ENCODE measurements at places on chromosomes 11 and 22.

DNA sequence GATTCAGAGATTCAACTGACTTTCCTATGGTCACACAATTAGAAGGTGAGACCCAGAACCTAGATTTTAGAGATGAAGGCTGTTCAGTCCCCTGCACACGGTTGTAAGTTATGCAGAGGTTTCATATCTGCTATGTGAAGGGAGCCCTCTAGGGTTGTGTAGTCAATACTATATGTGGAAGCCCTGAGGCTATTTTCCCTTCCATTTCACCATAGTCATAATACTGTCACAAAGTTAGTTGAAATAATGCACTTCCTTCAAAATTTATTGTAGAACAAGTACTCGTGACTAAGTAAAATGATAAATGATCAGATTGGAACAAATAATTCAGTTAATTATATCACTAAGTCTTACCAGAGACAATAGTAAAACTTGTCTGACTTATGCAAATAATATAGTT, 48.8 kb downstream of the ENDOD1 start:
- DNase-seq, result no peak

- DNase-seq, result no peak
Observed at GRCh38 chr11:69721745-69722144, 17.9 kb upstream of the FGF19 start.

GRCh38 chr22:42367980-42368378, 64.2 kb downstream of the NFAM1 start:
- no peak for DNase-seq

DNA sequence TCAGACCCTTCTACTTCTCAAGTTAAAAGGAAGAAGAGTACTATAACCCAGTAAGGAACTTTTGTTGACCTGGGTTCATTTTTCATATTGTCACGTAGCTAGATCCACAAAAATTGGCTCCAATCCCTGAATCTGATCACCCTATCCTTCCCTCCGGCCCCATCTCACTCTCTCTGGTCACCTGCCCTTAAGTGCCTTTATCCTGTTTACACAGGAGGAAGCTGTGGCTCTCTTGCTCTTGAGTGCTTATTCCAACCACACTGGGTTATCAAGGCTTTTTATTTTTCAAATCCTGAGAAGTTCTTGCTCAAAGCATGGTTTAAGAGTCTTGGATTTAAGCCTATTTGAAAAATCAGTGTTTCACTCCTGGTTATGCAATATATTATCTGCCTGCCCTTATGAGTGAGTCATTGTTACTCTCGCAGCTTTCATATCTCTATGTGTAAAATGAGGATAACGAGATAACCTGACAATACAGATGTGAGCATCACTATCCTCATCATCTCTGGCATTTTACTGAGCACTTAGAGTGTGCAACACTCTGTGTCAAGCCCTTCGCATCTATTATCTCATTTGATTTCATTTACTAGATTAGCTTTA, 293.9 kb downstream of the GUCY1A2 start:
- DNase-seq, result no peak

DNA sequence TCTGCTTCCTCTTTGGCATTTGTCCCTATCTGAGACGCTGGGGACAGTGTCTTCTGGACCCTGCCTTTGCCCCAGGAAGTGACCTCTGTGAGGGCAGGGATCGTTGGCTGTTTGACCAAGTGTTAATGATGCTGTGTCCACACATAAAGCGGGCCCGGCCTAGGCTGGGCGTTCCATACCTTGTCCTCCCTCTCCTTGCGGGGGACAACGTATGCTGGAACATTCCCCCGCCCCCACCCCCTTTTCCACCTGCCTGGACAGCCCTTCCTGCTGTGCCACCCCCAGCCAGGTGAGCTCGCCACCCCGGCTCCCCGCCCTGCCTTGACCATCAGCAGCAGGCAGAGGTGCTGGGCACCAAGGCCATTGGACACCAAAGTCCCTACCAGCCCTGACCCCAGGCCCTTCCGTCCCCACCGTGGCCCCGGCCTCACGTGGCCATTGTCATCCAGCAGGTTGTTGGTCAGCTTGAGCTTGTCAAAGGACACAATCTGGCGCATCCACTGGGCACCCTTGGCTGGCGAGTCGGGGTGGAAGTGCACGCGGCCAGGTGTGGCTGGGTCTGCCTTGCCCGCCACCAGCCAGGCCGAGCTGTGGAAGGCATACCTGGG, 4.1 kb upstream of the NUDT8 start:
- no peak for DNase-seq

DNA sequence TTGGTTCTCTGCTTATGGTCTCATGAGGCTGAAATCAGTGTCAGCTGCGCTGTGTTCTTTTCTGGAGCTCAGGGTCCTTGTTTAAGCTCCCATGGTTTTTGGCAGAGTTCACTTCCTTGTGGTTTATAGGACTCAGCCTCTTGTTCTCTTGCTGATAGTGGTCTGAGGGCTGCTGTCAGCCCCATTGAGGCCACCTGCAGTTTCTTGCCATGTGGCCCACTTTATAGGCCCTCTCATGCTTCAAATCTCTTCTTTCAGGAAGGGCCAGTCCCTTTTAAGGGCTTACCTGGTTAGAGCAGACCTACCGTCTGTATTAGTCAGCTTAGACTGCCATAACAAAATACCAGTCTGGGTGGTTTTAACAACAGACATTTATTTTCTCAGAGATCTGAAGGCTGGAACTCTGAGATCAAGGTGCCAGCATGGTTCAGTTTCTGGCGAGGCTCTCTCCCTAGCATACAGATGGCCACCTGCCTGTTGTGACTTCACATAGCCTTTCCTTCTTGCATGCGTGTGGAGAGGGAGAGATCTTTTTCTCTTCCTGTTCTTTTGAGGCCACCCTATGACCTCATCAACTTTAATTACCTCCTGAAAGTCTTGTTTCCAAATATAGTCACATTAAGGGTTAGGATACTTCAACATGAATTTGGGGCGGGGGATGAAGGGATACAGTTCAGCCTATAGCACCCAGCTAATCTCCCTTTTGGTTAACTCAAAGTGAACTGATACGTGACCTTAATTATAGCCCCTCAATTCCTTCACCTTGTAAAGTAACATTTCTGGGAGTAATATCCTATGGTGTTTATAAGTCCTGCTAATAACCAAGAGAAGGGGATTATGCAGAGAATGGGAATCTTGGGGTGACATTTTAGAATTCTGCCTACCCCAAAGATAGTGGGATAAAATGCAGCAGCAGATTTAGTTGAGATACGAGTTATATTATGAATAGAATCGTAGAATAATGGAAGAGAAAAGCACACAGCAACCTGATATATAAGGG, 131.8 kb downstream of the UVRAG start:
- no peak for DNase-seq

DNA sequence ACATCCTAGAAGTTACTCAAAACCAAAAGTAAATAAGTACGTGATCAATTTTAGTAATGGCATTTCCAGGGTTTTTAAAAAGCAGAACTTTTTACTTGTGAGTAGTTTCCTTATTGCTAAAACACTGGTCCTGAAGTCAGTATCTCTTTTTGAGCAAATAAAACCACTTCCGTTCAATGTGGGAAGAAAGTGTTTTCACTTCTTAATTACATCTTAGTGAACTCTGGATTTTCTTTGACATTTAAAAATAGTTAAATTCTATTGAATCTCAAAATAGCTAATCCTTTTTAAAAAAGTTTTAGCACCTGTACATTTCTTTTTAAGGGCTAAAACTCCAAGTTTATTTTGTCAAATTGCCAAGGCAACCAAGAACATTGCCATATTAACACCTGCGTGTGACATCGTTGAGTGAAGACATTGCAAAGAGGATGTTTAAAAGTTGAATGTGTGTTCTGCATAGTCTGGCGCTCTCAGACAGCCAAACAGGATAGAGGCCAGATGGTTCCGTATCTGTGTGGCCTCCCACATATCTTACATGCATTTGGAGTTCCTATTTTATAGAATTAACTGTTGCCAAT, 17.2 kb upstream of the OR5B21 start:
- DNase-seq, result no peak

DNA sequence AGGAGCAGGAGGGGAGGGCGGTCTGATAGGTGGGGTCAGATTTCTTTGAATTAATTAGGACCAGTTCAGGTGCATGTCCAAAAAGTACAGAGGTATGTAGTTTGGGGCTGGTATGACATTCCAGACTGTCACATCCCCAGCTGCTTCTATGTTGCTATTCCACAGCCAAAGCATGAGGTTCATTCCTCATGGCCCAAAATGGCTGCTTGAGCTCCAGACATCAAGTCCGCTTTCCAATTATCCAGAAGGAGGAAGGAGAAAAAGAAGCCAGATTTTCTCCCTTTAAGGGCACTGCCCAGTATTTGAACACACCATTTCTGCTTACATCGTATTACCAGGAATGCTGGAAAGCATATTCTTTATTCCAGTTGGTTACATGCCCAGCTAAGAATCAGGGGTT, 58.0 kb upstream of the CD82 start:
- no peak for DNase-seq

DNA sequence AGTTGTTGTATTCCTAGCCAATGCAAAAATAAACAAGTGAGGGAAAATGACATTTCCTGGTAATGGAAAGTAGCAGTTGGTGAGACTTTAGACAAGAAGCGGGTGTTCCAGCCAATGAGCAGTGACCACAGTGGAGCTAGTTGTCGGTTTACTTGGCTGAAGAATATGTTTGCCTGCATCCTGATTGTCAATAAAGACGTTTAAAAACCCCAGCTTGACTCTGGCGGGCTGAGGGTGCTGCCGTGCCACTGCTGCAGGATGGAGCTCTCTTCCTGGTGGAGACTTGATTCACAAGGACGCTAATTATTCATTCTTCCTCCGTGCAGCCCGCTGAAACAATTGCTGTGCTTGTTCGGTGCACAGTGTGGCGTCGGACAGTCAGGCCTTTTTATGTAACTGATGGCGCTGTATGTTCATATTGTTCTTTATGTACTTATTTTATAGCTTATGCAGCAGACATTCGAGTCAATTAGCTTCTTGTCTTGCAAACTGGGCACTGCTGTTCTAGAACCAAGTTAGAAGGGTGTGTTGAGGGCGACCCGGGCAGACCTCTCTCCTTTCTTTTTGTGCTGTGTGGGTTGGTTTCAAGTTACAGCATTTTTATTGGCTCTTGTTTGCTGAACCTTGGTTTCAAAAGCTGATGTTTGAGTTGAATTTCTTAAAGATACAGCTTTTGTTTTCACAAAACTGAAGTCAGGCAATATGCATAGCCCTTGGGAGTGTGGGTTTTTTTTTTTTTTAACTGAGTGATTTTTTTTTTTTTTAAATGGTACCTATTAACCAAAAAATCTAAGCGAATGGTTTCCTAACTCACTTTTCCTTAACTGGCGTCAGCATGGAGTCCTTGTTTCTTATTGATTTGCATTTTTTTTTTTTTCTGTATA, 153.9 kb downstream of the TEAD1 start:
- DNase-seq, result no peak

DNA sequence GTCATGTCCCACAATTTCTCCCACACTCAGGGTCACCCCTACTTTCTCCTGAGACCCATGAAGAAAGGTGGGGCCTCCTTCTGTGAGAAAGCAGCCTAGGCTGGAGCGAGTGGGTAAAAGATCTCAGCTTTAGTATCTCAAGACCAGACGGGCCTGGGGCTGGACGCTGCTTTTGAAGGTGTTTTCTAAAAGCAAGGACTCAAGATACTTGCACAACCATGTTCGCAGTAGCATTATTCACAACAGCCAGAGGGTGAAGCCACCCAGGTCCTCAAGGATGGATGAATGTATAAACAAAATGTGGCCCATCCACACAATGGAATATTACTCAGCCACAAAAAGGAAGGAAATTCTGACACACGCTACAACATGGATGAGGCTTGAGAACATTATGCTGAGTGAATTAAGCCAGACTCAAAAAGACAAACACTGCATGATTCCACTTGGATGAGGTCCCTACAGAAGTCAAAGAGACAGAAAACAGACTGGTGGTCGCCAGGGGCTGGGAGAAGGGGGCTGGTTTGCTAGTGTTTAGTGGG, 10.6 kb downstream of the SHANK2 start:
- DNase-seq, result no peak

GRCh38 chr22:44664149-44664548, 37.9 kb upstream of the PRR5 start:
- DNase-seq, result no peak

GRCh38 chr11:97965849-97966646, 1054.7 kb upstream of the CNTN5 start:
- DNase-seq, result no peak

DNA sequence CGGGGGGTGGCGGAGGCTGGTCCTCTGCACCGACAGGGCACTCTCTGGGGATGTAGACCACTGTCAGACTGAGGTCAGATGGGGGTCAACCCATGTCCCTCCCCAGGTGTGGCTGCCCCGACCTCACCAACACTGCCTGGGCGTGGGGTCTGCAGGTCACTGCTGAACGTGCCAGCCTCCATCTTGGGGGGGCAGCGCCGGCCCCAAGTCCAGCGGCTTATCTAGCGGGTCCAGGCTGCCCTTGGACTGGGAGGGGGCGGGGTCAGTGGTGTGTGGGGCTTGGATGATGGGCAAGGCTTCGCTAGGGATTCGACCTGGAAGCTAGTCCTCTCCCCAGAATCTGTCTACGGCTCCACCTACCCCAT, 178.2 kb downstream of the IGLL1 start:
- no peak for DNase-seq

DNA sequence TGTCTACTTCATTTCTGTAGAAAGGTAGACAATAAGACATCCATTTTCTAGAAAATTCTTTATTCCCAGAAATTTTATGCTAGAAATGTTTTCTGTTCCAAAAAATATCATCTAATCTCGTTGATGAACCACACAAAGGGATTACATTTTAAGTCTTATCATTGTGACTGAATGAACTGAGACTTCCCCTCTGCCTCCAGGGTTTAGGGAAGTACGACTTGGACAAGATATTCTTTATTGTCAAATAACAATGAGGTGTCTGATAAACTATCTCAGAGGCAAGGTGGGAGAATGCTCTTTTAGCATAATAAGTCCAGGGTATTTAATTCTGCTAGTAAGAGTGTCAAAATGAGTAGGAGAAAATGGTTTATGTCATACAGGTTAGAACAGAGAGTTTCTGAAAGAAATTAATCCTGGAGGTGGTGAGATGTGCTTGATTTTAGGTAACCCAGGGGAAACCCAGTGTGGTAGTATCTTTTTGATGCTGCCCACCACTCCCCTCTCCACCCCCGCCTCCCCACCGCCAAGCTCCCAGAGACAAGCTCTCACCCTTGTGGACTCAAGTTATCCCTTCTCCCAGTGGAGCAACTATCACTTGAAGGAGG, 100.6 kb downstream of the CD44 start:
- DNase-seq, result no peak

- DNase-seq, result no peak
Observed at GRCh38 chr11:75077316-75077715, 19.4 kb downstream of the OR2AT4 start.

DNA sequence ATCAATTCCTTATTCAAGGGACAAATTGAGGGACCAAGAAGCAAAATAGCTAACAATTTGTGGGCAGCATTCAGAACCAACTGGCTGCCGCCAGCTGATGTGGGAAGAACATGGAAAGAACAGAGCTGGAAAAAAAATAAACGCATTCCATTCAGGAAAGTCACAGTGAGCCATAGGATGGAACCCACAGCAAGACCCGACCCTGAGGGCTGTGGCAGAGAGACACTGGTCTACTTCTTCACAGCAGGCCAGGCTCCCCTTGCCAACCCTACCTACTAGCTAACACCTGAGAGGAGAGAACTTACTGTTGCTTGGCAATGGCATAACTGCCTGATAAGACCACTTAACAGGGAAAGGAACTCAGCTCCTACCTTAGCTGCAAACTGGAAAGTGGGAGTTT, 123.5 kb upstream of the APOA1 start:
- DNase-seq, result no peak

Measured in stimulated activated CD4-positive, alpha-beta T cell treated with anti-CD3 and anti-CD28 coated beads, Interleukin-1b, Interleukin-23, amount 100 ng/mL, for 24 hours (primary cell).